Effector memory CD8-positive, alpha-beta T cell (primary cell): ENCODE measurements at places on chromosomes 12 and 14.

DNA sequence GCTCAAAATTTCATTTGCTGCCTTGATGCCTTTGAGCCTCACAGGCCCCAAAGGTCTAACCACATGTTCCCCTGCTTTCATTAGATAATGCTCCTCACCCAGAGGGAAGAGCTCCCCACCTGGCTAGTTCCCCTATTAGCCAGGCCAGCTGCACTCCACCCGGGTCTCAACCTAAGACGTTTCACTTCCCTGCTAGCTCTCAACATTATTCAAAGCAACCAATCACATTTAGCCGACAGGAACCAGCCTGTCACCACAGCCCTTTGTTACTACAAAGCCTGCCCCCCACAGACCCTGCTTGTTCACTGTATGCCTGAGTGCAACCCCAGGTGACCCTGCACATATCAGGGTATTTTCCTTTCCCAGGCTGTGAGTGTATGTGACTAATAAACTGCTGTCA lies 78.6 kb downstream of the SLC15A5 start:
- no peak for DNase-seq

GRCh38 chr12:99686142-99686541 lies 38.6 kb downstream of the GARIN6 start:
- no peak for DNase-seq

GRCh38 chr12:82694970-82695369 lies 8.3 kb downstream of the TMTC2 start:
- DNase-seq: no peak

GRCh38 chr12:15632708-15633107 lies 156.5 kb downstream of the EPS8 start:
- DNase-seq: no peak

GRCh38 chr14:91647856-91648255 lies 84.0 kb downstream of the CATSPERB start:
- DNase-seq: no peak

DNA sequence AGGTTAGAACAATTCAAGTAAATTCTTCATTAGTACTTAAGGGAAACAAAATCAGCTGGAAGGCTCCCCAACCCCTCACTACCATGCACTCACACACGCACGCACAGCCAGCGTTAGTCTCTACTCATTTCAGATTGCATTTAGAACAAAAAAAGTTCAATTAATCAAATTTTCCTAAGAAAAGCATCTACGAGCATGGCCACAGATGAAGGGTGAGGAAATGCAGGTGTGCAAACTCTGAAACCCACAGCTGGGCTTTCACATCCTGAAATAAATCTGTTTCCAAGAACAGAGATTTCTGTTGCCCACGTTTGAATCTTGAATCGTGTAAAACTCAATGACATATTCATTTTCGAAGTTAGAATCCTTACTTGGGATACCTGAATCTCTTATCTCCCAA lies 62.6 kb downstream of the SEL1L start:
- no peak for DNase-seq

DNA sequence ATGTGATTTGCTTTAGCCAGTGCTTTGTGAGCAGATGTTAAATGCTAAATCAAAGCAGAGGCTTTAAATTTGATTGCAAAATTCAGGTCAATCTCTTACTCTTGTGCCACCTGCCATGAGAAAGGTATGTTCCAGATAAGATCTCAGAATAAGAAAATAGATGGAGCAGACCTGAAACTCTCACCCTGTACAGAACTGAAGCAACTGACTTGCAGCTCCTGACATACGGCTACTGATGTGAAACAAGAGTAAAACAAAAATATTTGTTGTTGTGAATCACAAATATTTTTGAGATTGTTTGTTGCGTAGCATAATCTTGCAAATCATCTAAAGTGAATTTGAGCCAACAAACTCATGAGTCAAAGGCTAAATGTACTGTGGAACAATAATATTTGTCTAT lies 3.5 kb upstream of the OSBPL8 start:
- DNase-seq: no peak

- peak; percentile 20 for DNase-seq
Observed at GRCh38 chr12:1830981-1831963, 10.9 kb downstream of the LRTM2 start.
